ENCODE measurements at places on chromosomes 2 and 18. TPM values are rescaled to one million over a fixed set of nuclear protein-coding genes. Genes with fewer than 3 reads are reported as not detected.

VRK2 gene
- total RNA-seq = 28.2 TPM

NEB gene
- 0.36 TPM for total RNA-seq

PROM2 gene
- 0.01 TPM for total RNA-seq

SP140 gene
- 0.16 TPM for total RNA-seq

SLC4A3 gene
- total RNA-seq = 3.2 TPM

CROCC2 gene
- not detected for total RNA-seq

DYTN gene
- total RNA-seq = not detected

GKN1 gene
- 0.94 TPM for total RNA-seq

FTCDNL1 gene
- total RNA-seq = 3.1 TPM

SLC5A7 gene
- total RNA-seq = not detected

TFPI gene
- total RNA-seq = 63.5 TPM

CELF4 gene
- not detected for total RNA-seq

HOXD13 gene
- total RNA-seq = 0.15 TPM
